ENCODE measurements at places on chromosomes 3 and 15.

DNA sequence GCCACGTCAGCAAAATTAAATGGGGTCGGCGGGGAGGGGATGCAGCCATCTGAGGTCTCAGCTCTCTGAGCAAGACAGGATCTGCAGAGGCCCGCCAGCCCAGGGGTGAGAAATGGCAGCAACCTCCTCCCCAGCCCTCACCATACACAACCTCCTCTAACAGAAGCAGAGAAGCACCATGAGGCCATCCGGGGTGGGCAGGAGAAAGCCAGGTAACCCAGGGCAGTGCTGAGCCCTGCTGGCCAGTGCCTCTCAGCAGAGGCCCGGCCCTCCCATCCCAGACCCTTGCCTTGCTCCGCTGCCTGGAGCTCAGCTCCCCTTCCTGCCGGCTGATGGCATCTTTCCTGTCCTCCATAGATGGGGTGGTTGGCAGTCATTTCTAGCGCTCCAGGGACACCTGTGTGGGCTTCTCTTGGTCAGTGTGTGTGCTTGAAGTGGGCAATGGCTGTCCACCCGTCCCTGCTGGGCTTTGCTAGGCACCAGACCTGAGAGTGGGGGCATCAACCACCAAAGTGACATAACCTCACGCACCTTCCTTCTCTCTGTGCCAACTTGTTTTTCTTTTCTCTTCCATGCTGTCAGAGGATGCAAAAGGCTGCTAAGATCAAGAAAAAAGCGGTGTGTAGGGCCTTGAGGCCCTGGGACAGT lies 175.8 kb downstream of the NSMCE3 start:
- DNase-seq: no peak

DNA sequence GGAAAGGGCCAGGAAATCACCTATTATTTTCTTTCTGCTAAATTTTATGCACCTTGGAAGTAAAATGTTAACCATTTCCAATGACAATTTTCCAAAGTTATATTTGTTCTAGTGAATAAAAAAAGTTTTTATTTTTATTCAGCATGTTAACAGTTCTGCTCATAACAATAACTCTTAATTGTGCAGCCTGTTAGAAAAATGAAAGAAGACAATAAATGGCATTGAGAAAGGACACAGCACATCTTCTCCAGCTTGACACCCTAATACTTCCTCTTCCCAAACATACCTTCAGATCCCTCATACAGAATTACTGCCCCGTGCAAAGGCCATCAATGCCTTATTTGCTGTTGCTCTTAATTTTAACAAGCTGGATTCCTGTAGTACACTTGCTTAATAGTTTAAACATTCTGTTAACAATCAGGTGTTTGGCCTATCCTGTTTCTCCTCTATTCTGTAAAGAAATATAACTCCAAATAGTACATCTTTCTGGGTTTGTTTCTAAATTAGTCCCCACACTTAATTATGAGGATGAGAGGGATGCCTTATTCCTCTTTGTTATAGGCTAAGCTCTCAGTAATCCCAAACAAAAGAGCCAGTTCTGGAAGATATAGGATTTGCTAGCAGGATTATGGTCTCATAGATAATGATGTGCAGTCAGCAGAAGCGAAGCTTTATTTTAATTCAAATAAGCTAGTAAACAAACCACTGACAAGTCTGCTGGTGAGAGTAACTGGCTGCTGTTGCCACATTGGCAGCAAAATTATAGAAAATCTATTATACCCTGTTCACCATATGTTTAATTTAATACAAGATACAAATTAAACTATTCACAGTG lies 19.2 kb upstream of the SOX2 start:
- no peak for DNase-seq

GRCh38 chr3:72069543-72069942 lies 284.6 kb upstream of the PROK2 start:
- DNase-seq: no peak

DNA sequence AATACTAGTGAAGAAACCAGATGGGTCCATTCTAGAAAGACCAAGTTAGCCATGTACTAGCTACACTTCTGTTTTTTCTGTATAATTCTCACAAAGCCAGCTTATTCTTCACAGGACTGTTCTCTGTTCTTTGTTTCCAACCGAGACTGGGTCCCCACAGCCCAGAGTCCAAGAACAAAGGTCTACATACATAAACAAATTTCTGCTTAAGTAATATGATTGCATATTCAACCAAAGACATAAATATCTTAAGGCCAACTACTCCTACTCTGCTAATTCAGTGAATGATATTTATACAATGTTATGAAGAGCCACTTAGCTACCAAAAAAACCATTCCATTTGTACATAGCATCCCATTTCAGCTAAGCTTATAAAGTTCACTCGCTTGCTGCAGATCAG lies 299.8 kb upstream of the CCDC54 start:
- DNase-seq: no peak

GRCh38 chr3:155714295-155714718 lies 30.6 kb downstream of the PLCH1 start:
- DNase-seq: no peak

- no peak for DNase-seq
Measured at GRCh38 chr3:101702726-101703125, 16.2 kb upstream of the RPL24 start.

DNA sequence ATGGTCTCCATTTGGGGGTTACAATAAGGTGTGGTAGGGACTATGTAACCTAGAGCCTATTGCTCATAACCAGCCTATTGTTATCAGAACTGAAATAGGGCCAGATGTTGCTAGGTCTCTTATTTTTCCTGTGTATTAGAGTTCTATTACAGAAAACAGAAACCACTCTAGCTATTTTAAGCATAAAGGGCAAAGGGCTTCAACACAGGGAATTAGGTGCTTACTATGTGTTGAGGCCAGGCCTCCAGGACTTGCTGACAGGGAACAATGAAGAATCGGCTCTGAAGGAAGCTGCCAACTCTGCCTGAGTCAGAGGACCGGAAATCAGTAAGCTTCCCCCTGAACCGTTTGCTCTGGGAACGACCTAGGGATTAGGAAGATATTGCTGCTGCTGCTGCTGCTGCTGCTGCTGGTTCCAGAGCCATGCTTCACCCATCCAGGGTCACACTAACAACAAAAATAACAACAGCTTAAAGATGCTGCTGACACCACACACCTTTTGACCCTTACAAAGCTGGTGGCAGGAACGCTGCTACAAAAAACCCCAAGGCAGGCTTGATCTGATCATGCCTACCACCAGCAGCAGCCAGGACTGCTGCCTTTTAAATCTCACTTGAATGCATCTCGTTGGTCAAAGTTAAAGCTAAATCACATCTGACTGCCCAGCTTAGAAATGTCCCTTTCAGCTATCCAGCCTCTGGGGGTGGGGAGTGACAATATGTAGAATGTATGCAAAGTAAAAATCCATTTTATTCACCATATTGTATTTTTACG lies 276.9 kb upstream of the IL12A start:
- DNase-seq: peak; percentile 70

DNA sequence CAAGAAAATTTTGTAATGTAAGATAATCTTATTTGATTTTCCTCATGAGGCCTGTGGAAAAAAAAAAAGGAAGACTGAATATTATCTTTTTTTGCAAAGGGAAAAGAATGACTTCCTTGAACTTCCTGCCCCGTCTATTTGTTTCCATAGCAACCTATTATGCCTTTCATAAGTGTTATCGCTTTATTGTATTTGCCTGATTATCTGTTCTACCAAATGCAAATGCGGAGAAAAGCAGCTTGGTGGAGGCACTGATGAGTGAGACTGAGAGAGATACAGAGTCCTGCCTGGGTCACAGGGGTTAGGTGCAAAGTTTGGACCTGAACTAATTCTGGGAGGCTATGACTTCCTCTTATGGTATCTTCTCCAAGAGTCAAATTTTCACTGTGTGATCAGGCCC lies 334.0 kb upstream of the KCNMB2 start:
- DNase-seq: no peak

DNA sequence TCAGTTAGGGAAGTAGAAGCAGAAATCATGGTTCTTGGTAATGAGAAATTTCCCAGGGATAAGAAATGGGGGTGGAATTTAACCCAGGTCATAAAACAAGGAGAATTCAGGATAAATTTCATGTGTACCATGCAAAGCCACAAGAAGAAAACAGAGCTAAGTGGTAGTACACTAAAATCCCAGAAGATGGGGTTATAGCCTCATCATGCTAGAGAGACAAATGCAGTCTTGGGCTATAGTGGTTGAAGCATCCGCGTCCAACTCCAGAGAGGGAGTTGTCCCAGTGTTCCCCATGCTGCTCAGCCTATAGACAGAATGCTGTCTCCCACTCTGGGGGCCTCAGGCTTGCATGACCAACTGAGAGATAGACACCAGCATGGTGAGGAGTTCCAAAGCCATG lies 36.2 kb upstream of the CLRN1 start:
- DNase-seq: peak; percentile 69

DNA sequence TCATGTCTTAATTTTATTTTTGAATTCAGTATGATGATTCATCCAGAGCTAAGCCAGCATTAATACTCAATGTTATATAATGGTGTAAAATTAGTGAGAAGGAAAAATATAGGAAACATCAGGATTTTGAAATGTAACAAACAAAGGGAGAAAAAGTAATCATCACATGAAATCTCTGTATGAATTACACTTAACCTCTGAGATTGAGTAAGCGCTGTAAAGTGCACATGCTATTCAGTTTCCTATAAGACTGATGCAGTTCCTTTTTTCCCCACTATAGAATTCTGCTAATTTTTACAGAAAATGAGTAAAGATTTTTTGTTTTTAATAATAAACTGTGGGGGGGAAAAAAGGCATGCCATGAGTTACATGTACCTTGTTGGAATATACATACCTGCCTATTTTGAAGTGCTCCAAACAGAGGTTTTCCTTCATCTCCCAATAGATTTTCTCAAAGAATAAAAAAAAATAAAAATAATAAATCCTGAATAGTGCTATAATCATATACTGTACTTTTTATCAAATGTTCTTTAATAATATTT lies 64.0 kb upstream of the TTBK2 start:
- DNase-seq: no peak

GRCh38 chr3:55267206-55267930 lies 219.7 kb downstream of the WNT5A start:
- DNase-seq: peak; percentile 18

GRCh38 chr3:70854108-70854507 lies 541.7 kb upstream of the MDFIC2 start:
- no peak for DNase-seq

Measured in adipocyte (in vitro differentiated cells).